ENCODE measurements at places on chromosomes 2 and 18.

GRCh38 chr2:172969166-172969565 lies 106.5 kb upstream of the MAP3K20 start:
- DNase-seq = no peak

GRCh38 chr2:25354116-25354515 lies 12.4 kb upstream of the DNMT3A start:
- no peak for DNase-seq

DNA sequence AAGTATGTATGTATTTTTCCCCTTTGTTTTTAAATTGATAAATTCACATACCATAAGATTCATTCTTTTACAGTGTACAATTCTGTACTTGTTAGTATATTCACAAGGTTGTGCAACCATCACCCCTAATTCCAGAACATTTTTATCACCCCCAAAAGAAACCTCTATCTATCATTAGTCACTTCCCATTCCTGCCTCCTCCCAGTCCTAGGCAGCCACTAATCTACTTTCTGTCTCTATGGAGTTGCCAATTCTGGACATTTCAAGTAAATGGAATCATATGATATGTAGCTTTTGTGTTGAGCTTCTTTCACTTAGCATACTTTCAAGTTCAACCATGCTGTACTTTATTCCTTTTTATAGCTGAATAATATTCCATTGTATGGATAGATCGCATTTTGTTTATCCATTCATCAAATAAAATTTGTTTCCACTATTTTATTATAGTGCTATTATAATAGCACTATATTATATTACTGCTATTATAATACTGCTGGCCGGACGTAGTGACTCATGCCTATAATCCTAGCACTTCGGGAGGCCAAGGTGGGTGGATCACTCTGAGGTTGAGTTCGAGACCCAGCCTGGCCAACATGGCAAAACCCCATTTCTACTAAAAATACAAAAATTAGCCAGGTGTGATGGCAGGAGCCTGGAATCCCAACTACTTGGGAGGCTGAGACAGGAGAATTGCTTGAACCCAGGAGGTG lies 10.9 kb downstream of the STARD7 start:
- DNase-seq = no peak

DNA sequence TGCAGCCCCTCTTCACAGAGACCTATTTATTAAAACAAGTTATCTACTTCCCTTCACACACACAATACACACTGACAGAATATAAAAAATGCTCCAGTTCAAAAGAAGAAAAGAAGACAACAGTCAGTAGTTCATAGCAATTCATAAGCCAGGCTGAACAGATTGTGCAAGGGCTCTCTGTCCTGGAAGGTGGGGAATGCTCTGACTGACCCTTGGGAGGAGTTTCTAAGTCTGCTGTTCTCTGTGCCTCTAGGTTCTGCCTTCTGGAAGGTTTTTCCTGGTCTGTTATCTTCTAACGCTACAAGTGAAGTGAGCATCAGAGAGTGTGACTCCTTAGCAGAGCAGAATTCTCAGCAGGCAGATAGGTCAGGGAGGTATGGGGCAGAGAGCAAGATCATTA lies 35.7 kb downstream of the SP3 start:
- DNase-seq = no peak
